ENCODE measurements at places on chromosomes 2 and 18. TPM values are rescaled to one million over a fixed set of nuclear protein-coding genes. Genes with fewer than 3 reads are reported as not detected.

DNA sequence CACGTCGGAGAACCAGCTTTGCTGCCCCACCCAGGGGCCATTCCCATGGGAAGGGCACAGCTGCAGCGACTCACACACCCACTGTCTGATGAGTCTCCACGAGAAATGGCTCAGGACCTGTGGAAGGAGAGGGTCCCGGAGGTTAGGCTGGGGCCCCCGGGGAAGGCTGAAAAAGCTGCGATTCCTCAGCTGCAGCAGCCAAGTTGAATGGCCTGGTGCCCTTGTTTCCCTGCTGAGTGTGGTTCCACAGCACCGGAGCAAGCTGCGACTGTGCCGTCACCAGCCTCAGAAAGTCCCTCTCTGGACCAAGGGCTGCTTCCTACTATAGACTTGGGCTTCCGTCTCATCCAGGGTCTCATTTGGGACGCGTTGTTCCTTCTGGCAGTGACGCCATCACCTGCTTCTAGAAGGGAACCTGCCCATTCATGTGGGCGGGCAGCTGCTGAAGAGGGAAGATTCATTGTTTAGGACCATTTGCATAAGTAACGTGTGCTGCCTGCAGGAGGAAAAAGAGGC is 180.2 kb downstream of the INHBB start:
- no peak overlapping the region for H3K4me3 ChIP-seq
- DNase-seq = peak; percentile 37
- H3K27ac ChIP-seq = no peak overlapping the region
- H3K4me1 ChIP-seq = peaks cover 7% of the 10 kb centered on the region
- H3K27me3 ChIP-seq = peaks cover 43% of the 10 kb centered on the region

DNA sequence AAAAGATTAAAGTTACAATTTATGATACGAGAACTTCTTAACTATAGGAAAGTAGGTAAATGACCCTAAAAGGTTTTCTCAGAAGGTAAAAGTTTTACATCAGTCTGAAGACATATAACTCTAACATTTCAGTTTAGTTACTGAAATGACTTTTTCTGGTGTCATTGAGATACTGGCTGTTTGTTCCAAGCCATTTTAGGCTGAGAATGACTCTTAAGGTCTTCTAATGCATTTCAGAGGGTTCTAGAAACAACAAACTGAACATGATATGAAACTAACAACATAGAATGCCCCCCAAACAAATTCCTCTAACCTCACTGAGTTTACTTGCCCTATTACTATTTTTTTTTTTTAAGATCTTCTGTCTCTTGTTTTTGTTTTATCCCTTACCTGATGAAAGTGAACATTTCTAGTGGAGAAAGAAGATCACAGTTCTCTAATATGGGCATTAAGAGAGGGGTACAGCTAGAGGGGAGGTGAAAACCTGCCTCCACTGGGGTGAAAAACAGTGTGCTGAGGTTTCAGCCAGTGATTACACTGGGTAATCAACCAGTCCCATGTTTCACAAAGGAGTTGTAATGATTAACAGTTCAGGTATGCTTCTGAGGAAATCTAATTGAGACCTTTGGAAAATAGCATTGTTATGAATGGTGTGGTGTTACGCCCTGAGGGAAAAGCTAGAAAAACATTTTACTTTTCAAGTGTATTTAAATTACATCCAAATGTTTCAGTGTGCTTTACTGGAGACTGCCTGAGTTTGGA is 11.2 kb downstream of the NABP1 start:
- no peaks in the 10 kb centered on the region for H3K27me3 ChIP-seq
- H3K4me3 ChIP-seq = no peak overlapping the region
- no peak overlapping the region for H3K27ac ChIP-seq
- no peaks in the 10 kb centered on the region for H3K36me3 ChIP-seq

DNA sequence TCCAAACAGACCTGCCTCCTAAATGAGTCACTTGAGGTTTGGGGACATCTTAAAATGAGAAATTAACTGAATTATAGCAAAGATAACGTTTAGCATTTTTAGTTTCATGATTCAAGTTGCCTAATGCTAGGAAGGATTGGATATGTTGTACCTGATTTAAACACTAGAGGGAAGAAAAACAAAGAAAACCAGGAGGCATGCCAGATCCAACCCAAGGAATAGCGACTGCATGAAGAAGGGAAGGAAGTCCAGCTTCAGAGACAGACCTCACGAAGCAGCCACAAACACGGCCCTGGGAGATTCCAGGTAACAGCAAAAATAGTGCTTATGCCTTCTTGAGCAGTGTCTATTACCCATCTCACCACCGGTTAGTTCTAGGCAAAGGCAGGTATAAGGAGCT is 499.9 kb upstream of the SPHKAP start:
- no peaks in the 10 kb centered on the region for H3K4me1 ChIP-seq
- H3K27ac ChIP-seq = no peak overlapping the region
- H3K27me3 ChIP-seq = no peaks in the 10 kb centered on the region
- peak; percentile 50 for DNase-seq
- no peaks in the 10 kb centered on the region for H3K36me3 ChIP-seq
- H3K4me3 ChIP-seq = no peak overlapping the region

DNA sequence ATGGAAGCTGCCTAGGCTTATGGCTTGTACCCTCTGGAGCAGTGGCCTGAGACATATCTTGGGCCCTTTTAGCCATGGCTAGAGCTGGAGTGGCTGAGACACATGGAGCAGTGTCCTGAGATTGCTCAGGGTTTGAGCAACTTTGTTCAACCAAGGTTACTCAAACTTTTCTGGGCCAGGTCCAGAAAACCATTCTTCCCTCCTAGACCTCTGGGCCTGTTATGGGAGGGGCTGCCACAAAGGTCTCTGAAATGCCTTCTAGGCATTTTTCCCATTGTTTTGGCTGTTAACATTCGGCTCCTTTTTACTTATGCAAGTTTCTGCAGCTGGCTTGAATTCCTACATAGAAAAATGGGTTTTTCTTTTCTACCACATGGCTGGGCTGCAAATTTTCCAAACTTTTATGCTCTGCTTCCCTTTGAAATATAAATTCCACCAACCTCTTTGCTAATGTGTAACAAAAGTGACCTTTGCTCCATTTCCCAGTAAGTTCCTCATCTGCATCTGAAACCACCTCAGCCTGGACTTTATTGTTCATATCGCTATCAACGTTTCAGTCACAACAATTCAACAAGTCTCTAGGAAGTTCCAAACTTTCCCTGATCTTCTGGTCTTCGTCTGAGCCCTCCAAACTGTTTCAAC is 84.9 kb upstream of the MAP4K3 start:
- H3K36me3 ChIP-seq = no peaks in the 10 kb centered on the region
- peaks cover 3% of the 10 kb centered on the region for H3K4me1 ChIP-seq
- H3K27me3 ChIP-seq = no peaks in the 10 kb centered on the region
- H3K4me3 ChIP-seq = no peak overlapping the region

- no peaks in the 10 kb centered on the region for H3K36me3 ChIP-seq
- H3K27me3 ChIP-seq = no peaks in the 10 kb centered on the region
- H3K4me1 ChIP-seq = no peaks in the 10 kb centered on the region
- DNase-seq = no peak
Observed at GRCh38 chr2:81194581-81194980, 890.0 kb upstream of the LRRTM1 start.

DNA sequence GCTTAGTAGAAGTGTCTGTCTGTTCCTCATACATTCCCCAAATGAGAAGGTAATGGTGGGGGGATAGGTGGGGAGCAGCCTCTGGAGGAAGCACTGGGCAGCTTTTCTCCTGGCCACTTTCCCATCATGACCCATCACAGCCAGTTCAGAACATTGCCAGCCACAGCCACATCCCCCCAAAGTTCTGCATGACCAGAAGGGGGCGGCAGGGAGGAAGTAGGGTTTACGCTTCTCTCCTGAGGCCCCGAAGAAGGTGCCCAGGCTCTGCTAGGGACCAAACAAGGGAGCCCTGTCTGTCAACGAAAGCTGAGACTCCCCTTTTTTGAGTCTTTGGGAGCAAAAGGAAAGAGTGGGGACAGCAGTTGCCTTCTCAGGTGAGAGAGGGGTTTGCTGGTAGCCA is 7.7 kb downstream of the IGFBP5 start:
- H3K27me3 ChIP-seq = no peaks in the 10 kb centered on the region
- peak; percentile 50 for DNase-seq
- H3K4me3 ChIP-seq = no peak overlapping the region
- peaks cover 8% of the 10 kb centered on the region for H3K36me3 ChIP-seq

Gene SCYGR4
- total RNA-seq = not detected

Gene SLC1A4
- 1.3 TPM for total RNA-seq

Measured in neural progenitor cell (in vitro differentiated cells).